ENCODE measurements at places on chromosomes 6 and 20. TPM values are rescaled to one million over a fixed set of nuclear protein-coding genes. Genes with fewer than 3 reads are reported as not detected.

The PLAGL2 gene
- total RNA-seq, result 4.5 TPM

The MATN4 gene
- 13.0 TPM for total RNA-seq

The PDE7B gene
- 19.7 TPM for total RNA-seq

The RPS6KA2 gene
- 23.8 TPM for total RNA-seq

The DNMT3B gene
- 3.3 TPM for total RNA-seq

The EPPIN gene
- 0.10 TPM for total RNA-seq

The PDE10A gene
- 28.2 TPM for total RNA-seq

The GPR6 gene
- total RNA-seq, result 0.59 TPM

The KIAA1755 gene
- total RNA-seq, result 51.5 TPM

The ANKRD66 gene
- total RNA-seq, result 3.5 TPM

The TM9SF4 gene
- 33.2 TPM for total RNA-seq

The HLA-DQA1 gene
- total RNA-seq, result 0.99 TPM

The CRISP2 gene
- 1.2 TPM for total RNA-seq

The ID4 gene
- total RNA-seq, result 190 TPM

The CBFA2T2 gene
- total RNA-seq, result 15.3 TPM

Data from spinal cord (tissue), 10 donors.